ENCODE measurements at places on chromosomes 2 and 18. TPM values are rescaled to one million over a fixed set of nuclear protein-coding genes. Genes with fewer than 3 reads are reported as not detected.

PDE11A gene
- 0.11 TPM for total RNA-seq

IL1RL1 gene
- total RNA-seq, result 1.7 TPM

RRM2 gene
- 1.9 TPM for total RNA-seq

DNA sequence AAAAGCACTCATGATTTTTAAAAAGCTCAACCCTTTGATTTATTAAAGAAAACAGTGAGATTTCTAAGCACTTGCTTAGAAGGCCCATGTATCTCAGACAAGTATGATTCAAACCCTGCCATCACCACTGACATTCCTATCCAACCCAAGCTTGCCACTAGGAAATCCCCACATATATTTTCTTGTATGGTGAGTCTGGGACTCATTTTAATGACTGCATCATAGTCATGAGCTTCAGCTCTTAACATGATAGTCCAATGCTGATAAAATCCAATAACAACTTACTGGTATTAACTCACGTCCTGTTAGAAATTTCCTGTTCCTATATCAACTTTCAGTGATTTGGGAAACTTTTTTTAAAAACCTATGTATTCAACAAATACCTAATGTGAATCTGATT, 39.4 kb upstream of the NCKAP5 start:
- DNase-seq, result no peak

DNA sequence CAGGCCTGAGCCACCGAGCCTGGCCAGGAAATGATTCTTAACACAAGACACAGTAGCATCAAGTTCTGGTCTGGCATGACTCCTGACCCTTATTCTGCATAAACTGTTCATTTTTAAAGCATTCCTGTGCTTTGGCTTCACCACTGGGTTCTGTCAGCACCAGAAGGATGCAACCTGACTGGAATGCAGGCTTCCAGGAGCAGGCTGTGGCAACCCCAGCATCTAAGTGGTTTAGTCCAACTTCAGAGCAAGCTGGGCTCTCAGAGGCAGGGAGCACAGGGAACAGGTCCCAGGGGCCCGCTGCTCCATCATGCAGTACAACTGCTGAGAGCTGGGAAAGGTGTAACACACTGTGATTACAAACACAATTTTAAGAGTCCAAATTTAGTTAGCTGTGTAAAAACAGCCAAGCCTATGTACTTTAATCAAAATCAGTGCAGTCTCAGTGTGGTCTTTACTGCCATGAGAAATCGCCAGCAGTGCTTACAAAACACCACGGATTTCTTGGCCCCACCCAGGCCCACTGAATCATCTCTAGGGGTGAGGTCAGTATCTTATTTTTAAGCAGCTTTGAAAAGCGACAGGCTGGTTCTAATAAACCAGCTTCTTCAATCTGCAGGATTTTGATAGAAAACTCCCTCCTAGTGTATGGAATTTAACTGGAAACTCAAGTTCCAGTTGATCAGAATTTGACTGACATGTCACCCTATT, 44.4 kb upstream of the TMEM182 start:
- no peak for DNase-seq

GRCh38 chr2:127675331-127676261, at the start of gene LIMS2:
TSS of gene LIMS2 (minus strand) at chr2:127675530. CDS start at chr2:127675024, 506 bp downstream.
- peak; percentile 86 for DNase-seq

DNA sequence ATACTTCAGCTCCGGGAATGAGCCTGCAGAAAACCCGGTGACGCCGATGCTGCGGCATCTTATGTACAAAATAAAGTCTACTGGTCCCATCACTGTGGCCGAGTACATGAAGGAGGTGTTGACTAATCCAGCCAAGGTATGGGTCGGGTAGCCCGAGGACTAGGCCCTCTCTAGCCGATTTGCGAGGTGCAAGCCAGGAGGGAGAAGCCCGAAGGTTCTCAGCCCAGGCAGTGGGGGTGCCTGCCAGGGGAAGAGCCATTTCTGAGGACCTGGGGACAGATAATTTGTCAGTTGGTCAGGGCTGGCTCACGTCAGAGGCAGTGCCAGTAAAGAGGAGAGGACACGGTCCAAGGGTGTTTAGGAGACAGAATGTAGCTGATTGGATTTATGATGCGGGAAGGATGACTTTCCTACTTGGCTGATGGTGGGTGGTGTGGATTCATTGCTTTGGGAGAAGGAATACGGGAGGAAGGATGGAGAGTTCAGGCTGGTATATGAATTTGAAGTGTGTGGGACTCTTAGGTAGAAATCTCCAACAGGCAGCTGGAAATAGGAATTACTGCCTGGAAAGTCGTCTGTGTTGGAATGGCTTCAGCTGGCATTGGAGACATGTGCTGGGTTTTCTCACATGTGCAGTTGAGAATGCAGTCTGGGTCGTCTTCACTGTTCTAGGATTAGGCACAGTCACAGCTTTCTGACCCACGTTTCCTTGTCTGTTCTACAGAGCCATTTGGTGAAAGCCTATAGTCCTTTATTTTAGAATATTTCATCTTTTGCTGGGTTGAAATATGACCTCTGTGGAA, 874 bp downstream of the NDUFAF7 start:
- DNase-seq, result peak; percentile 16

GRCh38 chr18:2148823-2149222, 422.5 kb downstream of the METTL4 start:
- no peak for DNase-seq

DNA sequence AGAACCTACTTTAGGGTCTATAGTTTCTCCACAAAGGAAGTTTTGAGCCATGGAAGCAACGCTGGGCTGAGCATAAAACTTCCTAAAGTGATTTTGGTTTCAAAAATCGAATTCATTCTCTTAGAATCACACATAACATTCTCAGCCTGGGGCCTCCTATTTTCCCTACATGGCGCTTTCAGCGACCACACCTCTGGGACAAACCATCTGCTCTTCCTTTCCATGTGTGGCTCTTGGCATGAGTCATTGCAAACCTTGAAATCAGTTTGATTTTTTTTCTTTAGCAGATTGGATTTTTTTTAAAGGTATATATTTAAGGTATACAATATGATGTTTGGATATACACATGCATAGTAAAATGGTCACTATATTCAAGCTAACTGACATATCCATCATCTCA, 72.5 kb upstream of the APCDD1 start:
- no peak for DNase-seq

- DNase-seq, result peak; percentile 88
Measured at GRCh38 chr18:8389391-8390340, 219.6 kb upstream of the RAB12 start.

DNA sequence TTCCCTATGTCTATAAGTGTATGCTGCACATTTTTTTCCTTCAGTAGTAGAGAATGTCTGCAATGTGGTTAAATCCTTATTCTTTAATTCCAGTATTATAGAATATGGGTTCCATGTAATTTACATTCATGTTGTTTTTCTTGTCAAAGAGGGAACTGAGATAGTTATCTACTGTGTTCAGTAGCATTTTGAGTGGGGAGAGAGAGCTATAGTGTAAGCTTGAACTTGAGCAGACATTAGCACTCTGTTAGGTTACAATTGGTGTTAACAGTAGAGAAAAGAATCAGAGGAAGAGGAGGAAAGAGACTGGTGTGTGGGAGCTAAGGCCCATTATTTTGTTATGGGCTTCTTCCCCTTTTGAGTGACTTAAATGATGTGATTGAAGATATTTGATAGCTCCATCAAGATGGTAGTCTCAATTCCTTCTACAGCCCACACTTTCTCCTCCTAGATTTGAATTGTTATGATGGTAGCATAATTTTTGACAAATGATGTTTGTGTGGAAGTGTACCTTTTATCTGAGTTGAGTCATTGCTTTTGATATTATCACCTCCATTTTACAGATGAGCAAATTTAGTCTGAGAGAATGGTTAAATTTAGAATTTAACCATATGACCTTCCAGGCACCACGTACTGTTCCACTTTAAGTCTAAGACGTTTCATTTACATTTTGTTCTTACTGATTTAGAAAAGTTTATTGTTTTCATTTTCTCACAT, 71.3 kb downstream of the FMNL2 start:
- no peak for DNase-seq

DNA sequence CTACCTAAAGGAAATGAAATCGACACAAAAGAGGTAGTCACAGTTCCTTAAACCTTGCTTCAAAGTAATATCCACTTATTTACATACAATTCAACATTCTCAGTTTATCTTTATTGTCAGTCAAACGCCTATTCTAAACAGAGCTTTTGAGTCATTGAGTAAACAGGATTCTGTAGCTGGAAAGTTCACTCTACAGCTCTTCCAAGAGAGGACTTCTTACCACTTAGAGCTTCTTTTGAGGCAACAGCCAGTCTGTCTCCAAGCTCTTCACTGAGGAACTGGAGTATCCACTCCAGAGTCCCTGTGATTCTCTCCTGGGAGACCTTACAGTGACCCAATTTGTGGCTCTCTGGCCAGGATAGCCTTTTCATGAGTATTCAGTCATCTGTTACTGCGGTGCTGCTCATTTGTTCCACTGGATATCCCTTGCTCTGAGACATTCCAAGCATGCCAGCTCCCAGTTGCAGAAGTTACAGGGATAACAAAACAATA, 210.9 kb upstream of the OSR1 start:
- no peak for DNase-seq

- no peak for DNase-seq
Measured at GRCh38 chr18:53757328-53757727, 467.1 kb downstream of the MBD2 start.

Measured in lower leg skin (tissue), 4 donors.